ENCODE measurements at places on chromosomes 5 and 9.

DNA sequence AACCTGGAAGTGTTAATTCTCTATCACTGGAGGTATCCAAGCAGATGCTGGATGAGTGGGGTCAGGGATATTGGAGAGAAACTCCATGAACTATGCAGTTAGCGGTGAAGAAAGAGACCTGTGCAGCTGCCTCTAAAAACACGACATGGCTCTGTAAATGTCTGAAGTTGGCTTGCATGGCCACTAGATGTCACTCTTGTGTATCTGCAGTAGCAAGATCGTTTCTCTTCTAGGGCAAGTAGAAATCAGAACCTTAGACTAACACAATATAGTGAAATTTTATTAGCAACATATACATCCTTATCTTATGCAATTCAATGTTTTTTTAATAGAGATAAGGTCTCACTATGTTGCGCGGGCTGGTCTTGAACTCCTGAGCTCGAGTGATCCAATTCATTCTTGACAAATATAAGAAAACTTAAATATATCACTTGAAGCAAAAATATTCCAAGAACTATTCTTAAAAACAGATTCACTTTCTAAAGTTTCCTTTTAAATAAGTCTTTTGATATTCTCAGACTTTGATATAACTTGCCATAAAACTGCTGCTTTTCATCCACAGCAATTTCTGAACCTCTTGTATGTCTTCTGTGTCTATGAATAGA lies 2.9 kb downstream of the OR2S2 start:
- H3K4me1 ChIP-seq: no peaks in the 10 kb centered on the region
- H3K4me3 ChIP-seq: no peak overlapping the region
- H3K36me3 ChIP-seq: no peaks in the 10 kb centered on the region

DNA sequence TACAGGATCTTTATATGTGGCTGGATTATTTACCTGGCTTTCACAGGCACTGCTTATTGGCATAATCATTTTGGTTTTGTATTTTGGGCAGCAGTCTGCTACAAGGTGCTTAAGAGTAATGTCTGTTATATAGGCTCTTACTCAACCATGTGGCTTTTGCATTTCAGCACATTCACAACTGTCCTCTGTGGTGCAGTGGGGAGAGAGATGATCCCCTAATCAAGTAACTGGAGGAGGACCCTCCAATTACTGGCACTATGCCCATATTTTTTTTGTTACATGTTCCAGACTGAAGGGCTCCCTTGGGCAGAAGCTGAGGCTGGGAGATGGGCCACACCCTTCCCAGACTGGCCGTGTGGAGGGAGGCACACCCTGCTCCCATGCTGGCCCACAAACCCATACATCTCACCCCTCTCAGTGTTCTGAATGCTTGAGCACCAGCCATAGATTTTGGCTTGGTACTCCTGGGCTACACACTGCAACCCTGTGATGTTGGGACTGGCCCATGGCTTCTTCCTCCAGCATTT lies 173.5 kb downstream of the FAM174A start:
- no peaks in the 10 kb centered on the region for H3K36me3 ChIP-seq
- no peak overlapping the region for H3K4me3 ChIP-seq
- H3K4me1 ChIP-seq: peaks cover 3% of the 10 kb centered on the region
- H3K27me3 ChIP-seq: no peaks in the 10 kb centered on the region

DNA sequence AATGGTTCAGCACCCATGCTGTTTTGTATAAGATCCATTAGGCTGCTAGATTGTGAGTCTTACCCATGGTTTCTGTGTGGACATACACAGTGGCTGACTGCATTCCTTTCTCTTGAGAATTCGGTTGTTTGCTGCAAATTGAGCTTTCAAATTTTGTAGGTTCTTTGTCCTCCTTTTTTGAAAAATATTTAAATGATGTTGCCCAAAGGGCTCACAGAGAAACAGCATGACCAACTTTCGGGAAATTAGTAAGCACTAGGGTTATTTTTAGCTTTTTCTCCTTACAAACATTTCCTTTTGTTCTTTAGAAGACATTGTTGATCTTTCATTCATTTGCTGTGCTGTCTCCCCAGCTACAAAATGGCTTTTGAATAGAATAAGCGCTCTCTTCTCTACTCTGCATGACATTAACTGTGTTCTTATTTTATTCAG lies 79.4 kb downstream of the NLN start:
- peaks cover 12% of the 10 kb centered on the region for H3K36me3 ChIP-seq
- no peak overlapping the region for H3K4me3 ChIP-seq
- peaks cover 9% of the 10 kb centered on the region for H3K4me1 ChIP-seq
- peak; percentile 11 for DNase-seq
- no peaks in the 10 kb centered on the region for H3K27me3 ChIP-seq

- no peak for DNase-seq
- H3K4me3 ChIP-seq: no peak overlapping the region
- no peaks in the 10 kb centered on the region for H3K27me3 ChIP-seq
Measured at GRCh38 chr9:7237473-7238246, 479.9 kb downstream of the KDM4C start.

GRCh38 chr5:124195411-124195810 lies 551.0 kb downstream of the ZNF608 start:
- peaks cover 45% of the 10 kb centered on the region for H3K4me1 ChIP-seq
- H3K27ac ChIP-seq: no peak overlapping the region
- no peaks in the 10 kb centered on the region for H3K27me3 ChIP-seq
- H3K36me3 ChIP-seq: no peaks in the 10 kb centered on the region
- no peak overlapping the region for H3K4me3 ChIP-seq

GRCh38 chr5:178273041-178273440 lies 40.4 kb upstream of the PHYKPL start:
- H3K4me3 ChIP-seq: no peak overlapping the region
- H3K27ac ChIP-seq: no peak overlapping the region
- no peak for DNase-seq
- H3K27me3 ChIP-seq: no peaks in the 10 kb centered on the region
- peaks cover 10% of the 10 kb centered on the region for H3K4me1 ChIP-seq
